ENCODE measurements at places on chromosomes 4 and X.

GRCh38 chrX:2391869-2392606 lies 108.7 kb downstream of the DHRSX start:
- no peak for DNase-seq

GRCh38 chr4:14880805-14881204 lies 121.5 kb upstream of the CPEB2 start:
- no peak for DNase-seq

DNA sequence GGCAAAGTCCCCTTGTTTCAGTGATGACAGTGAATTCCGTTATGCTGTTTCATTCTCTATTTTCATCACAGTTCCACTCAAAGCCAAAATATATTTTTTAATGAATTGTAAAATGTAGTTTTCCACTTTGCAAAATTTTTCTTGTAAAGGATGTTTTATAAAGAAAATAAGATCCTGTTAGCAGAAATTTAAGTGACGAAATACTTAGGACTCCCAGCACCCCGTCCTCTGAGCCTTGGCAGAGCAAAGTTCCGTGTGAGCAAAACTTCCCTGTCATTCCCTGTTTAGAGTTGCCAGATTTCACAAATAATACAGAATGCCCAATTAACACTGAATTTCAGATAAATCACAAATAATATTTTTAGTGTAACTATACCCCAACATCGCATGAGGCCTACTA lies 81.0 kb upstream of the RBPJ start:
- no peak for DNase-seq

DNA sequence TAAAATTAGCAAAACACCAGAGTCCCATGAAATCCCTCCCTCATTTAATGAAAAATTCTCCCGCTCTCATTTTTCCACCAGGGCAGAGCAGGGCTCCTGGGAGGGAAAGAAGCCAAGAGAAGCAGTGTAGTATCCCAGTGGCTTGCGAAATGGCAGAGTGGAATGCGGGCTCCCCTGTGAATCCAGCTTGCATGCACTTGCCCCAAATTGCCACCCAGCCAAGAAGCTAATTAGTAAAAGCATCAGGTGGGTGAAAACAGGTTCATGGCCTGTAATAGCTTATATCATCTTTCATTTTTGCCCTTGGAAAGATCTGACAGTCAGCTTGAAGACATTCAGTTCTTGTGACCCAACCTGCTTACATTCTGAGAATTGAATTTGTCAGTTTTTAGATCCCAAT lies 10.1 kb downstream of the AMOT start:
- DNase-seq = no peak

DNA sequence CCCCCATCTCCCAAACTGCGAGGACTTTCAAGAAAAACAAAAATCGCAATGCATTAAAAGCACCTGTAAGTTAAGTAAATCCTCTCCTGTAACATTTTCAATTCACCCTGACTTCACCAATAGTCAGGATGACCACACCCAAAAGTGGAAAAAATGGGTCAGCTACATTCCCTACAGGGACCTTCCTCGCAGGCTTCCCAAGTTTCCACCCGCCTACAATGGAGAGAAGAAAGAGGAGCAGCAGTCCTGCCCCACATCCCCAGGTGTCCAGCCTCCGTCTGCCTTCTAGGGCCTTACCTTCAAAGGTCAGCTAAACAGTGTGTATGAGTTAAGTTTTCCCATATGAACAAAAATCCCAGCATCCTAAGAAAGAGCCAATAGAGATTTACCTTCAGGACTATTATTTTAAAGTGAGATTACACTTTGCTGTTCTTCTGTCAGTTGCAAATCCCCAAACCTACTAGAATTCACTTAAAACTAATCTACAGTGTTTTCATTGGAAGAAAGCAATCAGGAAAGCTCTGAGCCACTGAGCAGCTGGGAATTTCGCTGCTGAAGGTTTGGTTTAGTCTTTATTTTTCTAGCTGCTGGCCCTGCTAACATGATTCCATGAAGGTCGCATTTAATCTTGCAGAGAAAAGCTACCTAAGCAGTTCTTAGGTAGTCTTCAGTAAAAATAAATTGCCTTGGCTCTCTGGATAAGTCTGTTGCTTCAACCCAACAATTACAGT lies 12.5 kb downstream of the IRF2 start:
- DNase-seq = no peak

- no peak for DNase-seq
Observed at GRCh38 chrX:77444075-77444474, 3.1 kb upstream of the FGF16 start.

- no peak for DNase-seq
Observed at GRCh38 chr4:71907782-71908181, 123.9 kb upstream of the GC start.

DNA sequence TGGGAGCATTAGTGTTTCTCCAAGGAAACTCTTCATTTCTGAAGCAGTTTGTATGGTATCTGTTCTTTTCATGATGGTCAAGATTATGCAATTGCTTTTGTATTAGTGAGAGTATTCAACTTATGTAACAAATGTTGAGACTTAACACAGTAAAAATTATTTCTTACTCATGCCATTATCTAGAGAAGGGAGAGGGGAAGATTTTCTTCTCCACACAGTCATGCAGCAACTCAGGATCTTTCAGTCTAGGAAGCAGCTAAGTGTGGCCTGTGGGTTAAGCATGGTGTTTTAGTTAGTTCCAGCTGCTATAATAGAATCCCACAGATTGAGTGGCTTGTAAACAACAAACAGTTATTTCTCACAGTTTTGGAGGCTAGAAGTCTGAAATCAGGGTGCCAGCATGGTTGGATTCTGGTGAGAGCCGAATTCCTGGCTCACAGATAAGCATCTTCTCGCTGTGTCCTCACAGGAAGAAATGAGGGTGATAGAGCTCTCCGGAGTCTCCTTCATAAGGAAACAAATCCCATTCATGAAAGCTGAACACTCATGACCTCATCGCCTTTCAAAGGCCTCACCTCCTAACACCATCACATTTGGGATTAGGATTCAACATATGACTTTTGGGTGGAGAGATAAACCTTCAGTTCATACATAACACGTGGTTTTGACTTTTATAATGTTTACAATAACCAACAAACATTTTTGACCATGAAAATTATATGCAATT lies 101.2 kb downstream of the FRMPD4 start:
- DNase-seq = no peak

DNA sequence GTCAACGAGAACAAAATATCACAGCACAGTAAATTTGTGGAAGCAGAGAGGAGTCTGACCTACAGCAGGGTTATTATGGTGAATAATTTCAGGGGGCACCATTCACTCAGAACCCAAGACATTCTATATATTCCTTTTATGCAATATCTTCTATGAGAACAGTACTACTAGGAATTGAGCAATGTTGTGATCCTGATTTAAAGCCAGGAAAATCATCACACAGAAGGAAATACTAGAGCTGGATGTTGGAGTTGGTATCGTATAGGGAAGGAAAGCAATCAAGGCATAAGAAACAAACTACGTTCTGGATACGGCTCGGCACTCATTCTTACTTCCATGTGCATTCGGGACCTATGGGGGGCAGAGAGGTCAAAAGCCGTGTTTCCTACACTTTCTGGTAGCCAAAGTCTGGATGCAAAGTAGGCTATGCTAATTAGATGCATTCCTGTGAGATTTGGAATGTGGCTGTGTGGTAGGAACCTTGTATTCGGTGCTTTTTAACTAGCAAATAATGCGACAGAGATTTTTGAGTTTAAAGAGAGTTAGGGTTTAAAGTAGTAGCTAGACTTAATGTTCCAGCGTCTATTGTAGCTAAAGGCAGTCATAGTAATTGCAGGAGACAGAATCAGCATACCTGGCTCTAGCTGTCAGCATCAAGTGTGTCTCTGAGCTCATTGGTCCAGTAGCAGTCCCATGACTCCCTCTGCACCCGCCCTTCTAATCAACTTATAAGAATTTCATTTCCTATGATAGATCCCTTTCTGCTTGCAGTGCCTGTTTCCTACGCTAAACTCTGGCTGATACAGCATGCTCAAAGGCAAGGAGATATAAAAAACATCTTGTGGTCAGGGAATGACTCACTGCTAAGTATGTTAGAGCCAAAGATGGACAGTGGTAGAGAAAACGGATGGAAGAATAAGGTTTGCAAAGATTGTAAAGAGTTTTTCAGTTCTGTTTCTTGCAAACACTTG lies 43.3 kb upstream of the PDGFC start:
- DNase-seq = peak; percentile 3

DNA sequence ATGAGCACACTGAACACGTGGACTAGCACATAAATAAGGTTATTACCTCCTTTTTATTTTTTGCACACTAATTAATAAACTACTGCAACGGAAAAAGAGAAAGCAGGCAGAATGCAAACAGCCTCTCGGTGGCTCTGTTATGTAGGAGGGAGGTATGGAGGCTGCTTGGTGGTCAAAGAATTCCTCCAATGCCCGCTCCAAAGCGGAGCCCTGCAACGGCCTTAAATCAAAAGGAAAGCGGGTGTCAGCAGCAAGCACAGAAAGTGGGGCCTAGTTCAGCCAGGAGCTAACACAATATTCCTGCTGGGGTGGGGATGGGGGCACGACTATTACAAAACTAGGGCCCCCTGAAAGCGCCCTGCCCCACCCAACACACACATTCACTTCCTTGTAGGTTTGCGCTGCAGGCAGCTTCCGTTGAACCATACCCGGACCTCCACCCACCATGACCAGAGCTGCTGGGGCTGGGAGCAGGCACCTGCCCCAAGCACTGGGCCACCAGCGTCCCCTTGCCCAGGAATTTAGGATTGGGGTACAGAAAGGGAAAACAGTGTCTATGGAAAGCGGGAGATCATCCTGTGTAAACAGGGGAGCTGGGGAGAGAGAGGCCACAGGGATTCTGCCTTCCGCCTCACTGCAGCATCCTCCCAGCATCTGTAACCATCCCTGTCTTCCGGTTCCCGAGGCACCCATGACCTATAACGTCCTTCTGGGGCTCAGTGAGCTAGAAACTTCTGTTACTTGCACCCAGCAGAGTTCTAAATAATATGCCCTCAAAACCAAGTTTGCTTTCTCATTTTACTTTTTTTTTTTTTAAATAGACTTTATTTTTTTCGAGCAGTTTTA lies 57.1 kb upstream of the DDX3X start:
- DNase-seq = no peak

GRCh38 chrX:1325515-1326116 lies 11.0 kb upstream of the IL3RA start:
- peak; percentile 87 for DNase-seq

- DNase-seq = no peak
Observed at GRCh38 chr4:121212806-121213205, 48.7 kb upstream of the TNIP3 start.

GRCh38 chr4:113057891-113058290 lies 8.4 kb downstream of the ANK2 start:
- no peak for DNase-seq

DNA sequence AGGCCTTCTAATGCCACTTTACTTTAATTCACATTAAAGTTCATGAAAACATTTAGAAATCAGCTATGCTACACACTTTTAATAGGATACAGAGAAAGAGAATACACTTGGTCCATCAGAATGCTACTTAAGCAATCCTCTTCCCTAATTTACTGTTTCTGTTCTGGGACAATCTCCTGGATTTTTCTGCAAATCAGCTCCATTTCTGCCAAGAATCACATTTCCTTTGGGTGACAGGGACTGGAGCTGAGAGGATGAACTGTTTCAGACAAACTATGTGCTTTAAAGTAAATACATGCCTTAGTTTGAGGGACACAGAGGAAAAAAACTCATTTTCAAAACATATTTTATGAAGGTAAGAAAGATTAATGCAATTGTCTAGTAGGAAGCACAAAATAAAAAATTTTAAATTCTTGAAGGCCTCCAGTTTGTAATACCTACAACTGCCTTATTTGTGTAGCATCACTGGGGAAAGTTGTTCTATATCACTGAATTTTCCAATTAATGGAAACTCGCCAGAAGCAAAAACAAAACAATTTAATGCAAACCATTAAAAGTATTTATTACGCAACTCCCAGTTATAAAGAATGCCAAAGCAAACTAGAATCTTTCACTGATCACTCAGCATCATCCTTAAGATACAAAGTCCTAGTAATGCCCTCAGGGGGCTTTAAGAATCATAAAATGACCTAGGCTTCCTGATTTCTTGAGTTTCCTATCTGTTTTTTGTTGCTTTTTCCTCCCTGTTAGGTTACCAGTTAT lies 36.3 kb downstream of the BCLAF3 start:
- DNase-seq = no peak

- DNase-seq = no peak
Observed at GRCh38 chrX:153226344-153227185, 47.5 kb downstream of the MAGEA1 start.

DNA sequence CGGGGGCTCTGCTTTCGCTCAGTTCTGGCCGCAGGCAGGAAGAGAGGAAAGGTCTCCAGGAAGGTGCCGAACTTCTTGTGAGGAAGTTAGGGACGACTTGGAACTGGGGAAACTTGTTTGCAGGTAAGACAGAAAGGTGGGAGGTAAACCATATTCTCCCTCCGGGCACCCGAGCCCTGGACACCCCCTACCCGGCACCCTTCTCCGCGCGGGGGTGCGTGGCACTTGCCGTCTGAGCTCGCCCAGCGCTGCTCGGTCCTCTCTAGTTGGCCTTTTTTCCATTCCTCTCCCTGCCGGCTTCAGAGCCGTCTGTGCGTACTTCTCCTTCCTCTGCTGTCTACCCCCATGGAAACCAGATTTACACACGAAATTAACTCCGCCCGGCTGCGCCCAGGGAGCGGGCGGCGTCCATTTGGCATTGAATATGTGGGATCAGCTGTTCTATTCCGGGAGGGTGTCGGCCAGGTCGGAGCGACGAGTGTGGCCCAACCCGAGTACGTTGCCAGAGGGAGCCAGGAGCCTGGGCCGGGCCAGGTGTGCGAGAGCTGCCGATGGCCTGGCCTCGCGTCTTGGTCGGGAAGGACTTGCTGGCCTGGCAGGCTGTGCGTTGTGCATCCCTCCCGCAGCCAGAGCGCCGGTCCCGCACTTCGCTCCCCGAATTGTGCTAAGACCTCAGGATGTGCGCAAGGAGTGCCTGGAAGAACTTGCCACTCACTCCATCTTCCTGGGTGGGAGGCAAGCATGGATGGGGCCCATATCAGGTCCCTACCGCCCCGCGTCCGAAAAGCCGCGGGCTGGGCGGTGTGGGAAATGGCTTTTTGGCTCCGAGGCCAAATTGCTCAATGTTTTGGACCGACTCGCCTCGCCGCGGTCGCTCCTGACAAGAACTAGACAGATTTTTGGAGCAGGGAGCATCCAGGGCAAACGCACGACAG lies 1.7 kb downstream of the PDGFRA start:
- no peak for DNase-seq

- no peak for DNase-seq
Observed at GRCh38 chr4:161585011-161585410, 578.8 kb downstream of the FSTL5 start.

GRCh38 chr4:140754918-140755773 lies 1.0 kb downstream of the TBC1D9 start:
- no peak for DNase-seq

DNA sequence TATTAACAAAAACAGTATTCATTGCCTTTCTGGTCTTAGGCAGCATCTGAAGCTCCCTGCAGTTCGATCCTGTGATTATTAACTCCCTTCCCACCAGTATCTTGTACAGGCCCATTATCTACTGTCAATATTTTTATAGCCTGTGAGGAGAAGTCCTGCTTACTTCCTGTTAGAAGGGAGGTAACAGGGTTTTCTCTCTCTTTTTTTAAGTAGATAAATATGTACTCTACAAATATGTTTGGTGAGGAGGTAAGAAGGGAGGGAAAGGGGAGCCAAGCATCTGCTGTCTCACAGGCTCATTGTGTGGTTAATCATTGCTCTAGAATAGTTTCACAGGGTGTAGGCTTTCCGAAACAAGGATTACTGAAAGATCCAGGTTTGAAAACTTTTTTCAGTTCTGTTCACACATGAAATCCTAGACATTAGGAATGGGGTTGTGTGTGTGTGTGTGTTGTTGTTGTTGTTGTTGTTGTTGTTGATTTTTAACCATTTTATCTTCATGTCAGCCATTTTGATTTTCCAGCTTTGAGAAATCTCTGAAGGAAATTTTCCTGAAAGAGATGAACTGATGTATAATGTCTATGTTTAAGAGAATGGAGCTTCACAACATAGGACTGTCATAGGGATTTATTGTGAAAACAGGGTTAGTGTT lies 14.2 kb downstream of the ATOH1 start:
- DNase-seq = no peak
